ENCODE measurements at places on chromosomes 7 and 10.

DNA sequence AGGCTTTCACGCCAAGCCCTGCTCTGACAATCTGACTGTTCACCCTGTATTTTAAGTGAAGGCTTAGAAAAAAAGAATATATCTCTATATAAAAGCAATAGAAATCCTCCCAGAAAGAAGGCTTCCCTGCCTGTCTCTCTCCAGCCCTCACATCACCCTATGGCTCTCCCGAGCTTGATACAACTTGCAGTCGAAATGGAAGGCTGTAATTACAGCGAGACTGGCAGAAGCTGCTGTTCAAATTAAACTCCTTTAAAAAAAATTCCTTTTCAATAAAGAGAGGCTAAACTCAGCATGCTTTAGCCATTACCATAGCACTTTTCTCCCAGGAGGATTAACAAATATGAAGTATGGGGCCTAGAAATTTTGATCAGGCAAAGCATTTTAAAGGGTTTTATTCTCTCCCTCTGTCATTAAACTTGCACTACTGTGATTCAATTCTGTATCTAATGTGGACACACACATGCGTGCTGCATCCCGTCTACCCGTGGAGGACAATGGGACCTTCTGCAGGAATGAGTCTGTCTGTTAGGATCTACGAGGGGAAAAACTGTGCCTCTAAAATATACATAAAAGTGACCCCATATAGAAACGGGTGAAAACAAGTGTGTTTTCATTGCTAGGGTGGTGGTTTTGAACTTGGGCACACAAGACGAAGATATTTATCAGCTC is 223.8 kb downstream of the USP6NL start:
- DNase-seq, result no peak

DNA sequence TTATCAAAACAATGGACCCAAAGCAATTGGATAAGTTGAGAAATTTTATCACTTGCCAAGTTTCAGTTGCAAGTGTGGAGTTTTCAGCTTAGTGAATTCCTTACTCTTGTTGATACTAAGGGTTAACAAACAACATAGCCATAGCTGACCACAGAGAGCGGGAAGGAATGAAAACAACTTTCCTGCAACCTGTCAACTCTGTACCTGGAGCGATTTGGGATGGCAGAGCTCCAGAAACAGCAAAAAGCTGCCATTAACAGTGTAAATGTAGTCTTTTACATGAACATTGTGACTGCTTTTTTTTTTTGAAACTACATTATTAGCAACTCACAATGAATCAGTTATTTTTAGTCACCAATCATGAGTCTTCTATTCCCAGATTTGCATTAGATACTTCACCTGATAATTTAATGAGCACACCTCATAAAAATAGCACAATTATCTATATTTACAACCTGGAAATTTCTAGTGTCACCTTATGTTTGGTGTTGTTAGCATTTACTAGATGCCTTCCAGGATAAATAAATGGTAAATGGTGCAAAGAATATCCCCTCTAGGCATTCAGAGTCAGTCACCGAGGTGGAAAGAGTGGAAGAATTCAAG is 47.6 kb upstream of the RAPGEF5 start:
- no peak for DNase-seq

DNA sequence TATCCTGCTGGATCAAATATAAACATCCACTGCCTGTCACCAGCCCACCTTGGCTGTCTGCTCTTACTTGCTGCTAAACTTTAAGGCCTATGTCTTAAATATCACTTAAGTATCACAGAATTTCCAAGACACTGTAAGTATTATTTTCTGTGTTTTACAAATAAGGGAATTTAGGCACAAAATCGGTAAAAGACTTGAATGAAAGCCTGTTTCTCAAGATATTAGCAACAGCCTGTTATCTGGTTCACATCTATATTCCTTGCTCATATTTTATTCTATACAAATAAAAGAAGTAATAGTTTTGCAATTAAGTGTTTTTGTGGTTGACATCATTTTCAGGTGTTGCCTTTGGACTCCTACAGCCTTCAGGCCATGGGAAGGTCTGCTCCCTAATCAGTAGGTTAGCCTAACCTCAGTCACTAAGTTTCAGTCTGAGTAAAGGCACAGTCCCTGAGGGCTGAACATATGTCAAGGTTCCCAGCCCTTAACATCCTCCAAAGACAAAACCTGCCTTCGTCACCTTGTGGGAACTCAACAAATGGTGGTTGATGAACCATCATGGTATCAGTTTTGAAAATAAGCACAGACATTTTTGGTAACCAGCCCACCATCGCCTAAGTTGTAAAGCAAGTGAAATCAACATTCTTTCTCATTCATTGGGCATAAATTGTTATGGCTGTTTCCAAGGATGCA is 127.1 kb downstream of the CREB5 start:
- DNase-seq, result no peak

DNA sequence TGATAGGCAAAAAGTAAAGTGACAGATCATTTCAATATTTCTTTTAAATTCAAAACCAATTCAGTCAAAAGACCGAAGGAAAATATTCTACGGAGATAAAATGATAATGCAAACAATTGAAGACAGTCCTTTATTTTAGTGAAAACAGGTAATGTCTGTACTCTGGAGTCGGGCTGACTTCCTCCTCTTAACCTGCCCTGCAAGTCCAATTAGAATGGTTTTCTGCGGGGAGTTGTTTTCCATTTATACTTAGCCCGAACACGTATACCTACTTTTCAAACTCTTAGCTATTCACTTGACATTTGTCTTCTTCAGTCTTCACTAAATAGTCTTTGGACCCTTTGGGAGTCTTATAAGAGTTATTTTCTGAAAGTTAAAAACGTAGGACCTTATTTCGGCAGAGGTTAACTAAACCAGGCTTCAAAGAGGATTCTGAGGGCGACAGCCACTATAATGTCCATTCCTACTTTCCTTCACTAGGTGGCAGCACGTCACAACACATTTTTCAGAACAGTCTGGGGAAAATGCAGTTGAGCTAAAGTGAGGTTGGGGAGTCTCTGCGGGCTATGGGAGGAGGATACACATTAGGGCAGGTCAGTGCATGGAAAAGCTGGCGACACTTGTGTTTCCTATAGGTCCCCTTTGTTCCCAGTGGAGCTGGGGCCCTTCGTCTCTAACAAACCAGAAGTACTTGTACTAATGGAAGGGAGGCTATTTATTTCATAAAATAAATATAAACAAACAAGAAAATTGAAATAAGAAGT is 472.0 kb downstream of the KCNMA1 start:
- DNase-seq, result peak; percentile 3

DNA sequence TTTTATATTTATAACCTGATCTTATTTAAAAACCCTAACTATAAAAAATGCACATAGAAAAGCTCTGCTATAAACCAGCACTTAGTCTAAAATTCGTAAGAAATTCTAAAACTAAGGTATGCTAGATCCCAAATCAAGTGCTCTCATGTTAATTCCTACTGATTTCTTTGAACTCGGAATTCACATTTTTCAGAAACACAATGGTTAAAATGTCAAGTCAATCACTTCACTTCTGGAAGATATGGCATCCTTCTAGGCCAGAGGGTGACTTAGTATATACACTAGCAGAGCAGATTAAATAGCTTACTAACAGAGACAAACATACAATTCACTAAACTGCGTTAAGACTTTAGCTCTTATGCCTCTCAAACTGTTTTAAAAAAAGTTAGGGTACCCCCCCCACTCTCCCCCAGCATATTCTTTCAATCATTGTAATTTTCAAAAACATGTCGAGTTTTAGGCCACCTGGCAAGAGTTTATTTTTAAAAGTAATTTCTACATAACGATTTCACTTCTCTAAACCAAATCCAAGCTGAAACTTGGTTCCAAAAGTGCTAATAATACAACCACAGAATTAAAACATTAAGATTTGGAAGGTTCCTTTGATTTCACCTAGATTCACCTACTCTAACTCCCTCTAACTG is 129.4 kb downstream of the NRBF2 start:
- DNase-seq, result no peak

GRCh38 chr7:157570531-157571200 is 233.9 kb downstream of the DNAJB6 start:
- no peak for DNase-seq

DNA sequence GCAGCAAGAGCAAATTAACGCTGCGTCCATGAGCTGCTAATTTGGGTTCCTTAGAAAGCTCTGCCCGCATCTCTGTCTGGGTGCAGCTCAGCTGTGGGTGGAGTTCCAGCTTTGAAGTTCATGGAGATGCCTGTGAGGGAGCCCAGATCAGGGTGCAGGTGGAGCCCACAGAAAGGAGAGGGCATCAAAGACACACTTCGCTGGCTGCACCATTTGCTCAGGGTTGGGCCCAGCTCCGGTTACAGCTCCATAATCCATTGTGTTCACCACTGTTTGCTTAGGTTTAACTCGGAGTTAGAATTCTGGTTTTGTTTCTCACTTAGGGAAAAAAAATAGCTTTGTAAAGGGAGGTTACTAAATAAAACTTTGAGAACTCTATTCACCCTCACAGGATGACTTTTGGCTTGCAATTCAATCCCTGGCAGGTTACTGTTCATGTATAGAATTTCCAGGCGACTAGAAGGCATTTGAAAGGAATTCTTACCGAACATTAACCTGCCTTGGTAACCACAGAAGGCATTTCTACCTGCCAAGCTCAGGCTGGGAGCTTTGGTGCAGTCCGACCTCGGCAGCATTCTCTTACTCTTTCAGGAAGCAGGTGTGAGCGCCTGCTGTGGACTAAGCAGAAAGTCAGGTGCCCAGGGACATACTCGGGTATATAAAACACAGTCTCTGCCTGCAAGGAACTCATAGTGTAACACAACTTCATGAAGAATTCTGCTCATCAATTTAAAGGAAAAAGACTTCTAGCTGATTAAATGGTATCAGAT is 179.5 kb upstream of the RNF32 start:
- DNase-seq, result no peak

GRCh38 chr10:7561985-7562384 is 104.8 kb downstream of the ITIH5 start:
- no peak for DNase-seq

DNA sequence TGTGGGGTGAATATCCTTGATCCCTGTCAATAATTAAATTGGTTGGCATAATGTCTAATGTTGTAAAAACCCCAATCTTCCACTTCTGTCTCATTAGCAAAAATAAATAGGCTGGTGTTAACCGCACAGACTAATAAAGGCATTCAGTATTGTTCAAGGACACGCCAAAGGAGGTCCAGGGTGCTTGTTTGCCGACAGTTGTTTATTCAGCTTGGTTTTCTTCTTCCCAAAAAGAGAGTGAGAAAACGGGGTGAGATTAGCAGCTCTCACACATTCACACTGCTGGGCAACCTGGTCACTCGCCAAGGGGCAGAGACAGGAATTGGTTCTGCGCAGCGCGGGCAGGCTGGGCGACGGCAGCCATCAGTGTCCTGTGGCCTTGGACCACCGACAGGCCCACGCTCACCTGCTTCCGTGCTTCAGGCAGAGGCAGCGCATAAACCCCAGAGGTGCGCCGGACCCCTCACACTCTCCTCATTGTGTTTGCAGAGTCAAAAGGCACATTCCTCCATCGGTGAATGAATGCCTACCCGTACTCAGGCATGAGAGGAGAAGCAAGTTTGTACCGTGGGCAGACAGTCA is 26.2 kb upstream of the LMBR1 start:
- DNase-seq, result no peak

- DNase-seq, result no peak
Measured at GRCh38 chr7:71132127-71132376, at the start of gene GALNT17. Gene GALNT17, plus strand, starts transcription at chr7:71132144.

GRCh38 chr10:132616170-132616995 is 78.8 kb downstream of the INPP5A start:
- peak; percentile 19 for DNase-seq

- no peak for DNase-seq
Measured at GRCh38 chr10:43263551-43264343, 3.1 kb downstream of the RASGEF1A start.

- DNase-seq, result peak; percentile 40
Measured at GRCh38 chr10:784403-785088, 95.1 kb upstream of the DIP2C start.

DNA sequence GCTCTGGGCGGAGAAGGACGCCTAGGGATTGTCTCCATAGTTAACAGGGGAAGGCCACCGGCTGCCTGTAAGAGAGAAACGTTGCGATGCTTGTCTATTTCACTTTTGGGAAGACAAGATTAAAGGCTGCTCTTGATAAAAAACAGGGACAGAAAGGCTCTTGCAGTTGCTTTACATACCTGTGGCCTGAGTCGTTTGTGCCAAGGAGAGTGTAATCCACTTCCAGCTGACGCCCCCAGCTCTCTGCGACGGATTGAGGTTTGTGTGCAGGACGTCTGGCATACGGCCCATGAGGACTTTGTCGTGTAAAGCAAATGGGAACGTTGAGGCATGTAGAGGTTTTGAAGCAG is 1.1 kb downstream of the MAP3K8 start:
- DNase-seq, result no peak

- DNase-seq, result no peak
Measured at GRCh38 chr7:43782768-43783555, 24.5 kb downstream of the BLVRA start.

- no peak for DNase-seq
Measured at GRCh38 chr7:3436746-3437145, 135.7 kb downstream of the SDK1 start.

GRCh38 chr10:132696728-132697577 is 89.0 kb downstream of the NKX6-2 start:
- no peak for DNase-seq

DNA sequence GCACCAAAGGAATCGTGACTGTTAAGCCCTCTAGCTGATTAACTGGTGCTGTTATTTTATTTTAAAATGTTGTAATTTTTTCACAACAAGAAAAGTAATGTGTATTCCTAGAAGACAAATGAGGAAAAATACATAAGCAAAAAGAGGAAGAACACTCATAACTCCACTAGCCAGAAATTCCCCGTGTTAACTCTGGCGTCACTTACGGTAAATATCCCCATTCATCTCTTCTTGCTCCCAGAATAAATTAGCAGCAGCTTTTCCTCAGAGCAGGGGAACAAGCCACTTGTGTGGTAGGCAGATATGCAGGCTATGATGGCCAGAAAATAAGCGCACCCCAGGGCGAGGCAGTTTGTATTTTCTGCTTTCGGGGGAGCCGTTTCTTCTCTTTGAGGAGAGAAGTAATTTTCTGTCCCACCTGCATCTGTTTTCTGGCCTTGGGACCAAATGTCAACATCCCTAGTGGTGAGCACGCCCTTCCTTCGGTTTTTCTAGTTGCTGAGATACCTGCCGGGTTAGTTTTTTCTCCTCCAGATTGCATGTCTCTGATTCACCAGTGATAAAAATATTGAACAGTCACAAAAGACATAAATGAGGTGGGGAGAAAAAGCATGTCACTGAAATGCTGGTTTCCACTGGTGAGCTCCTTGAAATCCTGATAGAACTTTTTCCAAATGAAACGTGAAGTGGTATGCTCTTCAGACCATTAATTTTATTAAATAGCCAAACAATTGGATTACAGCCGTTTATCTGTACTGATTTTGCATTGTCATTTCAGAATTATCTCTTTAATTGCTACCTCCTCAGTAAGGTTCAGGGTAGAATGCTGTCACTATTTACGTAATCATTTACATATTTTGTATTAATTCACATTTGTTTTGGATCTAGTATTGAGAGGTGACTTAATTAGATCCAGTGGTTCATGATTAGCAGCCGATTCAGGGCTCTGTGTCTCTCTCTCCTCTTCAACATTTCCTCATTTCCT is 268.1 kb downstream of the CAMK1D start:
- no peak for DNase-seq
